ENCODE measurements at places on chromosomes 3 and 15.

DNA sequence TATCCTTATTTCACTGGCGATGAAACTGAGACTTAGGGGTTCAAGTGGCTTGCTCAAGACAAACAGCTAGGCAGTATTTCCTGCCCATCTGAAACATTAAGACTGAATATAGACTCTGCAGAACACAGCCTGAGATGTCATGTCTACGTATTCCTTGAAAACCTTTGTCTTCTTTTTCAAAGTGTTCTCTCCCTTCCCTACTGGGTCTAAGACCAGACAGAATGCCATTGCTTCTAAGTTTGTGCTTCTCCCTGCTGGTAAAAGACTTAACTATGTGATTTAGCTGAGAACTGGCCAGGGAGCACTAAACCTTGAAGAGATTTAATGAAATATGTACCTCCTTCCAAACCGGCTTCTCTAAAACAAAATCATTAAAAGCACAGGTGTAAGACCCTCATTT is 9.9 kb downstream of the BCL6 start:
- DNase-seq: peak; percentile 15

- no peak for DNase-seq
Observed at GRCh38 chr3:177141471-177141870, 55.8 kb downstream of the TBL1XR1 start.

GRCh38 chr3:100780071-100780622 is 70.9 kb downstream of the TFG start:
- no peak for DNase-seq

- no peak for DNase-seq
Observed at GRCh38 chr3:59621037-59621436, 571.2 kb upstream of the CFAP20DC start.

DNA sequence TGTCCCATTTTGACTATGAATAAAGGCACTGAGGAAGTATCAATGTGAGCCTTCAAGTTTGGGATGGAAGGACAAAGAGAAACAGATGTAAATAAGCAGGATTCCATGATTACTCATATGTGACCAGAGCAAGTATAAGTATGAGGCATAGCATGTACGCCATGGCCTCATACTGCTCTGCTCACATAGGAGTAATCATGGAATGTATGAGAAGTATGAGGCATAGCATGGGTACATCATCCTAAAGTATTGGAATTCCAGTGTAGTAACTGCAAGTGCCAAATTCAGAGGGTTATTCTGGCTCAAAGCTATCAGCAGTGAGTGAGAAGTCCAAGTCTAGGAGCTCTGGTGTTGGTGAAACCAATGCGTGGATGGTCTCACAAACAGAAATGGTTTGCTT is 81.2 kb upstream of the WDR72 start:
- DNase-seq: no peak

DNA sequence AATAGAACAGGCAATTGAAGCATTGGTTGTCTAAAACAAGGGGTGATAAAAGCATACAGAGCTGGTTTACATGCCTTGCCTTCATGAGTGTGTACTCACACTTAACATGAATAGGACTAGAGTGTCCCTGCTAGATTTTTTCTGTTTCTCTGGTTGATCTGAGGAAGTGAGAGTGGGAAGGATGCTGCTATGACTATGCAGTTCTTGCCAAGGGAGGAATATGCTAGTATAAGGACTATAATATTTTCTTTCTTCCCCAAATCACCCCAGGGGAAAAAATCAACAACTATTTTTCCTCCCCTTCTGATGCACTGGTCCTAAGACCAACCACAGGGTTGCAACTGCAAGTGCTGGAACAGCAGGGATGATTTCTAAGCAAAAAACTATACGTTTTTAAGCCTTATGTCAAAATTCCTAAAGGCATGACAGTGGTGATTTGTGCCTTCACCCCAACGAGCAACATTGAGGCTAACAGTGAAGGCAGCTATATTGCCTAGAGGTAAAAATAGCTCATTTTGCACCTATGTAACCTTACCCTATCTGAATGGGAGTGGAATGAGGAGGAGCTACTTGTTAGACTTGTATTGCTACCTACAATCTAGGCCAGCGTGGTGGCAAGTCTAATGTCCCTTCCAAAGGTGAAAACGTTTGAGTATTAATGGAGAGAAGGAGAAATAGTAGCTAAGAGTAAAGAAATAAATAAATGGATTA is 33.5 kb upstream of the USP8 start:
- DNase-seq: no peak

DNA sequence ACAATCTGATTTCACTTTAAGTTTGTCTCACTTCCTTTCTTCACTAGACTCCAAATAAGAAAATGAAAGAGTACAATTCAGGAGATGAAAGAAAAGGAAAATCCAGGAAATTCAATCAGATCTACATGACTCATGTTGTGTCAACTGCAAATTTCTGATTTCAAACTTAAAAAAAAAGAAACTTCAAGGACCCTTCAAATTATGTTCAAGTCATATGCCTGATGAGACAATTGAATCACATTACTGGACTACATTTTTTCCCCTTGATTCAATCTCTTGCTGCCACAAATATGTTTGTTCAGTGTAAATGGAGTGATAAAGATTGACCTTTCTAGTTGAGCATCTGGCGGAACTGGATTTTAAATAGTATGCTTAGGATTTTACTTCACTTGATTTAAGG is 37.4 kb downstream of the FRMD5 start:
- DNase-seq: peak; percentile 96

DNA sequence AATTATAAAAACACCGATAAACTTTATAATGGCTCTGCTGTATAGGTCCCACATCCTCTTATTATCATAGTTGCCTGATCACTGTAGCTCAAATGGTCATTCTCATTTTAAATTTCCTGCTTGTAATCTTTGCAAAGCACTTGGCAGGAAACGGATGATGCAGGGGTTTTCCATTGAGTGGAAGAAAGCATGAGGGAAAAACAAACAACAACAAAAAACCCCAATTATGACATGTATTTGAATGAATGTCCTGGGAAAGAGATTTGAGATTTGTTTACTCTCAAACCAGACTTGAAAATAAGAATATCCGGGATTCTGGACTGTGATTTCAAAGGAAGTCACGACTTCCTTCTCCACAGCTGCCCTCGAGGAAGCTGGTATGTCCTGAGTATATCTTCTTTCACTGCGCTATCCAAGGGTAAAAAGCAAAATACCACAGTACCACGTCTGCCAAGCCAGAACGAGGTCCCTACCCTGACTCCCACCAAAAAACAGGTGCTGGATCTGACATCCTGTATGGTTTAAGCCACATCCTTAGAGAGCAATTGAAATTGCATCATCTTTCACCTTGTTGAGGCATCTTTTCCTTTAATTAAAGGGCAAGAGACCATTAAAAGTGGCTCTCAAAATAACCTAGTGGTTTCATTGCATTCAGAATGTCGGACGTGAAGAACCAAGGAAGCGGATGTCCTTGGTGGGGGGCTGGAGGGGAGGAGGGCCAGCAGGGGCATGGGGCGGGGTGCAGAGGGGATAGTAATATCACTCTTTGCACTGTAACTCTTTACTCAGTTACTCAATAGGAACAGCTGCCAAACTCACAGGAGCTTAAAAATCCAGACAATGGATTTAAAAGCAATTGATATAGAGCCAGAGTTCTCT is 13.5 kb upstream of the TIPIN start:
- DNase-seq: peak; percentile 55

DNA sequence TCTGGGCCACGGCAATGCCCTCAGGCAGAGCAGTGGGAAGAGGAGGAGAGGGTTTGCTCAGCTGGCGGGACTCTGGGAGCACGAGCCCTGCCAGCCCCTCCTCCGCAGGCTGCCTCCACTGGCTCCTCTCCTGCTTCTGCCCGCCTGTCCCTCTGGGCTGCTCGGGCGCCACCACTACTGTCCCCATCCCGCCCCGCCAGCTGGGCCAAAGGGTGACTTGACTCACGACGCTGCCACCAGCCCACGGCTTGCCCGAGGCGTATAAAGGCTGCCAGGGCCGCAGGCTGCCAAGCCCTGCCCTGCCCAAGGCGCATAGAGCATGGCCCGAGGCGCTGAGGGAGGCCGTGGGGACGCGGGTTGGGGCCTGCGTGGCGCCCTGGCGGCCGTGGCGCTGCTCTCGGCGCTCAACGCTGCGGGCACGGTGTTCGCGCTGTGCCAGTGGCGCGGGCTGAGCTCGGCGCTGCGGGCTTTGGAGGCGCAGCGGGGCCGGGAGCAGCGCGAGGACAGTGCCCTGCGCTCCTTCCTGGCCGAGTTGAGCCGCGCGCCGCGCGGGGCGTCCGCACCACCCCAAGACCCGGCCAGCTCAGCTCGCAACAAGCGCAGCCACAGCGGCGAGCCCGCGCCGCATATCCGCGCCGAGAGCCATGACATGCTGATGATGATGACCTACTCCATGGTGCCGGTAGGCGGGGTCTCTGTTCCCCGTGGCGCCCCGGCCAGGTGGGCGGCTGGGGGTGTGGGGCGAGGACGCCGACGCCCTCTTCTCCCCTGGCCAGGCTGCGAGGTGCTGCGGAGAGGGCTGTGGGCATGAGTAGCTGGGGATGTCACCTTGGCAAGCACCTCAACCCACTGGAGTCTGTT is at the start of gene GLDN:
TSS of gene GLDN (plus strand) at position 290 of the 861 bp plus-strand sequence. CDS start at position 320, 30 bp downstream.
- DNase-seq: peak; percentile 29

- DNase-seq: no peak
Observed at GRCh38 chr3:80094589-80094988, 326.8 kb upstream of the ROBO1 start.

- peak; percentile 60 for DNase-seq
Observed at GRCh38 chr3:196726788-196727675, 12.6 kb upstream of the PAK2 start.

- DNase-seq: no peak
Observed at GRCh38 chr15:60673166-60673565, 194.2 kb upstream of the ICE2 start.

- no peak for DNase-seq
Observed at GRCh38 chr15:92643849-92644815, 11.4 kb downstream of the FAM174B start.

DNA sequence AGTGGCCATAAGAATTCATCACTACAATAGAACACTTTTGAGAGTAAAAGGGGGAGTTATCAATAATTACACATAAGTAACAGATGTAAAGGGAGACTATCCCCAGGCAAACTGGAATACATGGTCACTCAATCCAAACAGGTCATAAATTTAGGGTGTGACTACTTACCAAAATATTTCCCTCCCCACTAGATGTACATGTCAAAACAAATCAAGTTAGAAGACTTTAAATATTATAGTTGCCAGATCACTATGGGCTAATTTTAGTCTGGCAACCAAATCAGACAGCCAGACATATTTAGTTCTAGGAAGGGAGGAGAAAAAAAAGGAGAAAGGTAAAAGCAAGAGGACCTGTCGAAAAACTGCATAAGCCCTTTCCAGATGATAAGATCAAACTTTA is 23.1 kb downstream of the SLC24A5 start:
- no peak for DNase-seq

DNA sequence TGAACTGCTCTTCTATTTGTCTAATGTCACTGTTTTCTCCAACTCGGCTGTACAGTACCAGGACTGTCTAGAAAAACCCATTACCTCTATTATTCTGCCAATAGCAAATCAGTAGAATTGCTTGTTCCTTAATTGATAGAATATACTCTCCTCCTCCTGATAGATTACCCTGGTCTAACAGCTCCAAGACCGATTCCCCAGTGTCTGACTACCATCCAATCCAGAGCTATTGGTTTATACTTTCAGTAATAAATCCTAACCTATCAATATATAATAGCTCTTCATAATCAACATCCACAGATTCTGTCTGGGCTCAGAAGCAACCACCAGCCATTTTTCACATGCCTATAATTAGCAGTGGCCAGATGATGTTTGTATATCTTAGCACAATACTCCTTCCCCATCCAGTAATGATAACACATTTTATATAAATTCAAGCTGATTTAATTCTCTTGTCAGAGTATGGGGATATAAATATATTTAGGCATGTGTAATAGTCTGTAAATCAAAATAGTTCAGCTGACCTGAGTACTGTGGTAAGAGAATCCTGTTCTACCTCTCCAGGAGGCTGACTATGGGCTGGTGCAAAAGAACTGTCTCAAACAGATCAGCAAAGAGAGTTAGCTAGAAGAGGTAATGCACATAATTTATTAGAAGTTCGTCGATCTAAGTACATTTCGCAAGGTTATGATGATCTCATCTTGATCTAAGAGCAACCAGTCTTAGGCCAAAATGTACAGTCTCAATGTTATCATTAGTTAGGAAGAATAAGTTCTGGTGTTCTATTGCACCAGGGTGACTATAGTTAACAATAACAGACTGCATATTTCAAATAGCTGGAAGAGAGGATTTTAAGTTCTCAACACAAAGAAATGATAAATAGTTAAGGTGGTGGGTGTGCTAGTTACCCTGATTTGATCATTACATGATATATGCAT is 193.4 kb downstream of the SHOX2 start:
- peak; percentile 18 for DNase-seq

DNA sequence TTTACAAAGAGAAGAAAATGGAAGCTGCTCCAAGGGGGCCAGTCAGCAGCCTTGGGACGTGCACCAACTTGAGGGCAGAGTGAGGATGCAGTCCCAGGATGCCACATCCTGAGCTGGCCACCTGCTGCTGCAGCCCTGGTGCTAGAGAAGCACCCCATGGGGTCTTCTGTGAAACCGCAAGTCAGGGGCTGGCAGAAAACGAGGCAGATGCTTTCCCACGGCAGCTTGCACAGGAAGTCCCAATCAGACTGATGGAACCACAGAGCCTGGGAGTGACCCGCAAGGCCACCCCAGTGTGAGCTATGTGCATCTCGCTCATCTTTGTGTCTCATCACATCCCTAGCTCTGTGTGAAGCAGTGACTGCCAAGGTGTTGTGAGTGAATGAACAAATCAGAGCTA is 76.5 kb downstream of the NUP210 start:
- DNase-seq: no peak

- no peak for DNase-seq
Observed at GRCh38 chr15:78977091-78977571, 32.3 kb upstream of the CTSH start.

DNA sequence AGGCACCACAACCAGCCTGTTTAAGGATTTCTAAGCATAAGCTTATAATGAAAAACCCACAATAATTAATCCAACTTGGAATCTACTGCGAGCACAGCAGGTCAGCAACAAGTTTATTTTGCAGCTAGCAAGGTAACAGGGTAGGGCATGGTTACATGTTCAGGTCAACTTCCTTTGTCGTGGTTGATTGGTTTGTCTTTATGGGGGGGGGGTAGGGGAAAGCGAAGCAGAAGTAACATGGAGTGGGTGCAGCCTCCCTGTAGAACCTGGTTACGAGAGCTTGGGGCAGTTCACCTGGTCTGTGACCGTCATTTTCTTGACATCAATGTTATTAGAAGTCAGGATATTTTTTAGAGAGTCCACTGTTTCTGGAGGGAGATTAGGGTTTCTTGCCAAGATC is 15.1 kb downstream of the APOD start:
- DNase-seq: no peak

GRCh38 chr15:73749971-73750370 is 3.2 kb downstream of the INSYN1 start:
- no peak for DNase-seq

DNA sequence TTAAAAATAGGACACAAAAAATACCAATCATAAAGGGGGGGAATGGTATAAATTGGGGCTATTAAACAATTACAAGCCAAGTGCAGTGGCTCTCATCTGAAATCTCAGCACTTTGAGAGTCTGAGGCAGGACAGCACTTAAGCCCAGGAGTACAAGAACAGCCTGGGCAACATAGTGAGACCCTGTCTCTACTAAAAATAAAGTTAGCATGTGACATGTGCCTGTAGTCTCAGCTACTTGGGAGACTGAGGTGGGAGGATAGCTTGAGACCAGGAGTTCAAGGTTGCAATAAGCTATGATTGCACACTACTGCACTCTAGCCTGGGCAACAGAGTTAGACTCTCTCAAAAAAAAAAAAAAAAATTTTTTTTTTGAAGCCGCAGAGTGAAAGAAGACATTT is 23.8 kb upstream of the GABPB1 start:
- DNase-seq: no peak

- DNase-seq: no peak
Observed at GRCh38 chr3:18853269-18853668, 295.0 kb upstream of the KCNH8 start.
